ENCODE measurements at places on chromosomes 16 and 17. TPM values are rescaled to one million over a fixed set of nuclear protein-coding genes. Genes with fewer than 3 reads are reported as not detected.

DNA sequence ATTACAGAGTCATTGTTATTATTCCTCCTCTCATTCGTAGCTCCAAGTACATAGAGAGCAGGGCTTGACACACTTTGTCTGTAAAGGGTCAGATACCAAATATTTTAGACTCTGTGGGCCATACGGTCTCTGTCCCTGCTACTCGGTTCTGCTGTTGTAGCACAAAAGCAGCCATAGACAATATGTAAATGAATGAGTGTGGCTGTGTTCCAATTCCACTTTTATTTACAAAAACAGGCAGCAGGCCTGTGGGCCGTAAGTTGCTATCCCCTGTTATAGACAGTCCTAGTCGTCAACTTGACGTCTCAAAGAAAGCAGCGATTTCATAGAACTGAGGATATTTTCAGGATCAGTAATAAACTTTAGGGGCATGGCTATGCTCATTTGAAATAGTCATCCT, 161.6 kb downstream of the MSI2 start:
- DNase-seq, result no peak

- peak; percentile 66 for DNase-seq
Measured at GRCh38 chr17:49573510-49574322, 2.0 kb upstream of the NXPH3 start.

GRCh38 chr17:4270736-4271135, 7.0 kb upstream of the ANKFY1 start:
- DNase-seq, result no peak

- no peak for DNase-seq
Measured at GRCh38 chr17:66737524-66737923, 97.4 kb upstream of the CACNG5 start.

- no peak for DNase-seq
Measured at GRCh38 chr16:3503523-3503922, 2.7 kb downstream of the CLUAP1 start.

DNA sequence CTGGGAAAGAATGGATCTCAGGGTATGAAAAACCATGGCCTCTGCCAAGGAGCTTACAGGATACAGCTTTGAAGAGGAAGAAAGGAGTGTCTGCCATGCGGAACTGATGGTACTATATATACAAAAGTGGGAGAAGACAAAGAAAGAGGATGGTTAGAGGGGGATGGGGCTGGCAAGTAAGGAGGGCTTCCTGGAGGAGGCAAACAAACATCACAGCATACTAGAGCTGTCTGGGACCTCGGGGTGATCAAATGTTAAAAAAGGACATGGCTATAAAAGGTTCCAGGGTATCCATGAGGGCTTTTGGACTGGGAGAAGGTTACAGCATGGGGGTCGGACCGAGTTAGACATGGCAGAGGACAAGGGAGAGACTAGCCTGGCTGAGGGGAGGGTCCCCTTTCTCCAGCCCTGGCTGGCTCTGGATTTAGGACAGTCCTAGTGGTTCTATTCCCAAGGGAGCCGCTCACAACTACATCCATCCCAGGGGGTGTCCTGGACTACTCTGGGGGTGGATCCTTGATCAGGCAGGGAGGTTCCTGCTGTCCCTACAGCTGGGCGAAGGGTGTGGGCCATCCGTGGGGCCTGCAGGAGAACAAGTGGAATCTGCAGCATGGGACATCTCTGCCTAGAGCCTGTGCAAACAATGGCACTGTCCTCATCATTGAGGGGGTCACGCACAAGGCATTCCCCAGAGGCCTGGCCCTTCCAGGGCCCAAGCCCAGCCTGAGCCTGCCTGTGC, 12.2 kb downstream of the WNT9B start:
- no peak for DNase-seq

- DNase-seq, result peak; percentile 80
Measured at GRCh38 chr17:74545843-74546230, at the start of gene CD300C. CD300C (minus strand) TSS chr17:74546115; CDS start chr17:74545782, 333 bp downstream.

GRCh38 chr17:47232465-47232864, 21.2 kb upstream of the ITGB3 start:
- DNase-seq, result no peak

GRCh38 chr16:69318911-69319289, 7.8 kb downstream of the VPS4A start:
- no peak for DNase-seq

The ITGAL gene
- total RNA-seq, result 4.2 TPM

The PIK3R5 gene
- total RNA-seq, result 2.8 TPM

The TERB1 gene
- total RNA-seq, result not detected

The CLEC18A gene
- total RNA-seq, result 0.35 TPM

The OVCA2 gene
- 14.3 TPM for total RNA-seq

The ABCC3 gene
- total RNA-seq, result 0.68 TPM
